ENCODE measurements at places on chromosomes 12 and 14.

DNA sequence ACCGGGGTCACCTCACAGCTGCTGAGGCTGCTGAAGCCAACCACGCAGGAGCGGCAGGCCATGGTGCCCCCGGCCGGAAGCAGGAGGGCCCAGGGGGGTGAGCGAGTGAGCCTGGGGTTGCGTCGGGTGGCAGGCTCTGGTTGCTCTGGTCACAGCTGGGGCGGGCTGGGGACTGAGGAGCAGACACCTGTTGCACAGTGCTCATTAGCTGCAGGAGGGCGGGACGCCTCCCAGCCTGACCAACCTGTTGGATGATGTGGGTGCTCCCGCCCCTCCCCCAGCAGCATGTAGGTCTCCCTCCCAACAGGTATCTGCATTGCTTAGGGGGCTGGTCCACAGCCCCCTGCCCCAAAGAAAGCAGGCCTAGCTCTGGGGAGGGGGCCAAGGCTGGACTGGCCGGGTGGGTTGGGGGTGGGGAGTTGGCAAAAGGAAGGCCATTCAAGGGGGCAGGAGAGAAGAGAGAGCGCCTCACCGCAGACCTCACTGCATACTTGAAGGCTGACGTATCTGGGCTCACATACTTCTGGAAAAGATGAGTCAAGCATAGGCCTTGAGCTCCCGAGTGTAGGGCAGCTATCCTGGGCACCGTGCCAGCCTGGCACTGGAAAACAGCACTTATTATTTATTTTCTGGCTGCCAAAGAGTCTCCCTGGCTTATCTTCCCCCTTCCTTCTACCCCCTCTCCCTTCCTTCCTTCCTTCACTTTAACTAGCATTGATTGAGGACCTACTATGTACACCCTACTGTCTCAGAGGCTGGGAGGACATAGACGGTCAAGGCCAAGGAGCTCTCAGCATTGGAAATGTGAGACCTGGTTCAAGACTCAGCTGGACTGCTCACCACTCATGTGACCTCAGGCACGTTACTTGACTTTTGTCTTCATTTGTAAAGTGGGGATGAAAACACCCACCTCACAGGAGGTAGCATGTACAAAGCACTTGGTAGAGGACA is at the start of gene KRT80:
KRT80 (minus strand) TSS at position 174 of the 951 bp plus-strand sequence; CDS start at position 62, 112 bp downstream.
- DNase-seq: peak; percentile 99

DNA sequence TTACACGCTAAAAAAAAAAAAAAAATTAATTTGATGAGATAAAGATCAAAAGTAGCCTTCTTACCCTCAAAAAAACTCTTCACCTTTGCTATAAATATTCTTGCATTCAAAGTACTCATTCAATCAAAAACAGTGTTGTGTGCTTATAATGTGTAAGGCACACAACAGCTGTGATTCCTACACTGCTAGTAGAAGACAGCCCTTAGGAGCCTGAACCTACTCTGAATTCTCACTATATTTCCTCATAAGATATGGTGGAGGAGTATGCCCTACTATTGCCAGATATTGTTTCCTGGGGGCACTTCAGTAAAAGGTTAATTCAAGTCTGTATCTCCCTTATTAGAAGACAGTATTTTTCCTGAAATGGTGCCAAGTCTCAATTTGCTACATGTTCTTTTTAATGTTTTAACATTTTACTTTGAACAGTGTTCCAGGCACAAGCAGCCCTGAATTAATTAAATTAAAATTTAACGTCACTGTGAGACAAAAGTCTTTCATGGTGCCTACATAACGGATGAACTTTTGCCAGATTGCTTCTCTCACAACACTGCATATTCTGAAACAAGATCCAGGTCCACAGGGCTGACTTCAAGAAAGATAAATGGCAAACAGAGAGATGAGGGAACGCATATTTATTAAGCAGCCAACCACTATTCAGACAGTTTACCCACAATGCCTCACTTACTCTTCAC is 19.3 kb downstream of the PPP2R5E start:
- DNase-seq: no peak

- DNase-seq: peak; percentile 44
Observed at GRCh38 chr14:85531141-85531586, 1.2 kb downstream of the FLRT2 start.

- DNase-seq: no peak
Observed at GRCh38 chr12:10896854-10897253, 12.5 kb downstream of the TAS2R13 start.

DNA sequence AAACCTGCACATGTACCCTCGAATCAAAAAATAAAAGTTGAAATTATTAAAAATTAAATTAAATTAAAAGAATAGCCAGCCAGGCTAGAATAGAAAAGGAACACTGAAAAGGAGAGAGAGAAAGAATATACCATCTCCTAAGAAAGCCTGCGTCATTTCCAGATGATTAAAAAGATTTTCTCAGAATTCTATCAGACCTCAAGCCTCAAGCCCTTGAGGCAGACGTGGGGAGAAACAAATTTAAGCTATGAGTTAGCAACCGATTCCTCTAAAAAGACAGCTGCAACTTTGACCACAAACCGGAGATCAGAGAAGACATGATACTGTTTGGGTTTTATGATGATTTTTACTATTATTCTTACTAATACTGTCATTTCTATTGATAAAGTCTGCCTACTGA is 138.3 kb downstream of the KSR2 start:
- no peak for DNase-seq

DNA sequence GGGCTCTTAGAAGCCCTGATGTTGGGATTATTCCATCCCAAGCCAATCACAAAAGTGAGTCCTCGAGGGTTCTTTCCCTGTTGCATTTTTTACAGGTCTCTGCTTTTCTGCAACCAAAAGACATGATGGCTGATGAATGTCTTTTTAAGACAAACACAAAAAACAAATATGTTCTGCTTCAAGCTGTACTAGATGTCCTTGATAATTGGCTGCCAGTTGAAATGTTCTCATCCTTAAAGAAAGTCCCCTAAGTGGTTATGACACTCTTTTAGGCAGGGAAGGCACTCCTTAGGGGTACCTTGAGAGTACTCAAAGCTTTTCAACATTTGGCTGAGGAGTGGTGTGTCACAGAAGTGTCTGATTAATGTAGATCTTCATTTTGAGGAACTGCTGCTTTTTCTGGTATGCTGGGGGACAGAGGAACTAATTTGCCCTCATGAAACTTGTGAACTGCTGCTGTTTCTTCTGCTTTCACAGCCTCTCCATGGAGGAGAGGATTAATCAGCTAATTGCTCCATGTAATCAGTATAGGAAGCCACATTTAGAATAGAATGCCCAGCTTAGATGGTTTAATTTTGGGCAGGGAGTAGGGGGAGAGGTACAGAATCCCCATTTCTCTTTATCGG is 22.8 kb upstream of the IGF1 start:
- DNase-seq: no peak
